ENCODE measurements at places on chromosomes 2 and 18.
A peak's percentile ranks its signal among the peaks of the same experiment; 100 is the strongest.

DNA sequence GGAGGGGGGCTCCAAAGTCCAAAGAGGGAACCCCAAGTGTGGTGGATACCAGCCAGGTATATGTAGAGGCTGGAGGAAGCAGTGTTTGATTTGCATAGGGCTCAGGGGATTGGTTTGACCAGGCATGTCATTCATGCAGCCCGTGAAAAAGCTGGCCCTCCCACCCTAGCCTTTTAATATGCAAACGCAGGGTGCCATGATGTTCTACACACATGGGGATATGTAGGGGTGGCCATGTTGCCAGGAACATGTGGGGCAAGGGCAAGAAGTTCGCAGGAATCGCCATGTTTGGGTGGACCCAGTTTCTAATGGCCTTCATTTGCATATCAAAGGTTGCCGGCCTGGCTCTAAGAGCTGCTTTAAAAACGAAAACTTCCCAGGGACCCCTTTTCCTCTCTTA lies 33.6 kb downstream of the B3GNT7 start:
- DNase-seq, result no peak

DNA sequence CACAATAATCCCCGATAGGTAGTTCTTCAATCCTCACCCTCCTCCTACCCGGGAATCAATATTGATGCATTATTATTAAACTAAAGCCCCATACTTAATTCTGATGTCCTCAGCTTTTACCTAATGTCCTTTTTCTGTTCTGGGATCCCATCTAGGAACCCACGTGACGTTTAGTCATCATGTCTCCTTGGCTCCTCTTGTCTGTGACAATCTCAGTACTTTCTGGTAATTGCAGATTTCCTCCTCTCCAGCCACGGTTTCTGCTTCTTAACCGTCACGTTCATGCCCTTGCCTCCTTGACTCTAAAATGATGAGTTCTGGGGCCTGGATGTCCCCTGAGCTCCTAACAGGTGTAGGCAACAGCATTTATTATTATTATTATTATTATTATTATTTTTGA lies 2.9 kb upstream of the DGKD start:
- no peak for DNase-seq

- no peak for DNase-seq
Observed at GRCh38 chr18:75167759-75168618, 41.0 kb downstream of the PTGR3 start.

DNA sequence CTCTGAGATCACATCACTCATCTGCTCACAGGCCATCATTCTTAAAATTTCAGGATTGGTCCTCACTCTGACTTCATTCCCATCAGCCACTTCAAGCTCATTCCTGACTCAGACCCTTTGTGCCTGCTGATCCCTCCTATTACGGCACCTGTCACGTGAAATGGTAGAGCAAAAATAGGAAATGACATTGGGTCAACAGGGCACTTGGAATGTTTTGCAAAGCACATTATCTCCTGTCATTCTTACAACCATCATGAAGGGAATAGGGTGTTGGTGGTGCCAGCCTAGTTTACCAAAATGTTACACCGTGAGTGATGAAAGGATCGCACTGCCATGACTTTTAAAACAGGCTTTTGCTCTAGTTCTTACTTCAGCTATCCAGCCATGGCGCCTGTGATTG lies 61.1 kb downstream of the EIF5B start:
- DNase-seq, result no peak

DNA sequence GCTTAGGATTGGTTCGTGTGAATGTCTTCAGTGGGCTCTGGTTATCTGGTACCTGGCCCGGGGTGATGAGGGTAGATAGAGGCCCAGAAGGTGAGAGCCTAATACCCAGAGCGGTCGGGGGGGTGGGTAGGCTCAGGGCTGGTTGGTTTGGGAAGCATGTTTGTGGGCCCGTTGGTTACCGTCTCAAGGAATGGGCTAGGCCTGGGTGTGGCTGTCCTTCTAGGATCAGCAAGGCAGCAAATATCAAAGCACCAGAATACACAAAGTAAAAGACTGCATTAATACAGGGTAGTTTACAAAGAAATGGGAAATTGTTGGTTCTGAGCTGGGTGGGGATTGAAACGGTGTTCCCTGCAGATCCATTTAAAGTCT lies 6.0 kb upstream of the IL1R2 start:
- no peak for DNase-seq

DNA sequence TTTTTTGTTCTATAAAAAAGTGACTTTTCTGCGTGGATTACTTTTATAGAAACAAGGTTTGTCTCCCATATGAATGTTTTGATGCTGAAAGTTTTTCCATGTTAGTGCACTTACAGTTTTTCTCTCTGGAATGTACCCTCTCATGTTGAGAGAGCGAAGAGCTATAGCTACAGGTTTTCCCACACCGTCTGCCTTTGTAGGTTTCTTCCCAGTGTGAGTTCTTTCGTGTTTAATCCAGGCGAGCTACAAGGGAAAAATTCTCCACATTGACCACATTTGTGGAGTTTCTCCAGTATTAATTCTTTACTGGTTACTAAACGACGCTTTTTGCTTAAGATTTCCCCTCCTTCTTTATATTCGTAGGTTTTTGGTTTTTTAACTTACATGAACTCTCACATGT lies 85.1 kb downstream of the ACSL3 start:
- DNase-seq, result no peak

GRCh38 chr2:144329472-144329871 lies 190.4 kb downstream of the ZEB2 start:
- no peak for DNase-seq

GRCh38 chr2:138373993-138374408 lies 127.6 kb upstream of the SPOPL start:
- peak; percentile 3 for DNase-seq

DNA sequence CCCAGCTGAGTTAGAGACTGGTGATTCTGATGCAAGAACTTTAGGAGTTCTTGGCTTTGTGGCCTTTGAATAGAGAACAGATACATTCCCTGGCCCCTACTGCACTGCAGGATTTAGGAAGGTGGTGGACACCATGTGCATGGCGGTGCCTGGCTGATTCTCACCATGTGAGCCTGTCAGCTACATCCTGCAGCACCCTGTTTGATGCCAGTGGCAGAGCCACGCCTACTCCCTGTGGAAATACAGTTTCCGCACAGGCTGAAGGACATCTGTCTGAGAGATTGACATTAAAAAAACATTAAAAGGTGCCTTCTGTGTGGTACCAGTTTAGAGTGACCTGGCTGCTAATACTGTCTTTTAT lies 50.0 kb downstream of the KCNE4 start:
- DNase-seq, result no peak

DNA sequence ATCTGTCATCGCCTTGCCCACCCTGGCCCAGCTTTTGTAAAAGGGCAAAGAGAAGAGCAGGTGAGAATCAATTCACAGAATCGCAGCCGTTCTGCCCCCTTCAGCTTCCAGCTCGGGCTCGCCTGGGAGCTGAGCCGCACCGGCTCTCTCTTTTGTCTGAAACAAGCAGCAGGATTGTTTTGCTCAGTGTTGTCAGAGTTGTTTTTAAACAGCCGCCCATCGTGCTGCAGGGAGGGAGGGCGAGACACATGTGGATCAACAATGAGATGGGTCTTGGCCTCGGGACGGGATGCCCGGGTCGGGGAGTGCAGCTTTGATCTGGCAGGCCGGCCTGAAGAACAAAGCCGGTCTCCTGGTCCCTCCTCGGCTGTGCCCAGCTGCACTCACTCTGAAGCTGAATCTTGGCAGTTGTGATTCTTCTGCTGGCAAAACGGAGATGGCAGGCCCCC lies 39.7 kb upstream of the HDAC4 start:
- DNase-seq, result no peak

- DNase-seq, result no peak
Observed at GRCh38 chr18:10033016-10033399, 119.2 kb downstream of the VAPA start.

GRCh38 chr2:70743068-70743467 lies 24.9 kb downstream of the ADD2 start:
- DNase-seq, result no peak

GRCh38 chr2:21281791-21282514 lies 158.2 kb downstream of the TDRD15 start:
- no peak for DNase-seq

- DNase-seq, result no peak
Observed at GRCh38 chr2:233360771-233361176, 6.5 kb downstream of the DGKD start.

DNA sequence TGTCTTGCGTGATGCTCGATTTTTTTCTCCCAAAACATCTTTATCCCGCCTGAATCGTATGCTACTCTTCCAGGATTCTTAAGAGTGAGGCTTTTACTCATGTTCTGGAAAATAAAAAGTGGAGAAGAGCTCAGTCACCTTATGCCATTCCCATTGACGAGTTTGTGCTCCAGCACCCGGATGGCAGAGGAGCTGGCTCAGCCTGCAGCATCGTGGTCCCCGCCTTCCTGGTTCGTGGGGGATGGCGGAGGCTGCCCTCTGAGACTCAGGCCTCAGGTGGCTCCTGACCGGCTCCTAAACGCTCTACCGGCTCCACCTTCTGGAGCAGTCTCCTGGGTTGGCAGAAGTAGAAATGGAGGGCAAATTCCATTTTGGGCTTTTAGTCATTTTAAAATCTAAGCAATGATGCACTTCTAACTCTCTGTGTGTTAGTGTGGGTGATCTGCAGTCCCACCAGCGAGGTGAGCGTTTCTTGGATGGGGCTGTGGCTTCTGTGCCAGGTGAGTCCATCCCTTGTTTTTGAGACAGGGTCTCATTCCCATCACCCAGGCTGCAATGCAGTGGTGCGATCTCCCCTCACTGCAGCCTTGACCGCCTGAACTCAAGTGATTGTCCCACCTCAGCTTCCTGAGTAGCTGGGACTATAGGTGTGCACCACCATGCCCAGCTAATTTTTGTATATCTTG lies 27.8 kb downstream of the RTP5 start:
- DNase-seq, result no peak

- no peak for DNase-seq
Observed at GRCh38 chr18:56038171-56039030, 450.4 kb upstream of the TCF4 start.

DNA sequence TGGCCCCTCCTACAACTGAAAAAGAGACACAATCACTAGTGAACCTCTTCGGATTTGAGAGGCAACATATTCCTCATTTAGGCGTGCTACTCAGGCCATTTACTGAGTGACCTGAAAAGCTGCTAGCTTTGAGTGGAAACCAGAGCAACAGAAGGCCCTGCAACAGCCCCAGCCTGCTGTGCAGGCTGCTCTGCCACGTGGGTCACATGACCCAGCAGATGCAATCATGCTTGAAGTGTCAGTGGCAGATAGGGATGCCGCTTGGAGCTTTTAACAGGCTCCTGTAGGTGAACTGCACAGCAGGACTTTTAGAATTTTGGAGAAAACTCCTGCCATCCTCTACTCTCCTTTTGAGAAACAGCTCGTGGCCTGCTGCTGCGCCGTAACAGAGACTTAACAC lies 578.6 kb upstream of the RAB6C start:
- no peak for DNase-seq

DNA sequence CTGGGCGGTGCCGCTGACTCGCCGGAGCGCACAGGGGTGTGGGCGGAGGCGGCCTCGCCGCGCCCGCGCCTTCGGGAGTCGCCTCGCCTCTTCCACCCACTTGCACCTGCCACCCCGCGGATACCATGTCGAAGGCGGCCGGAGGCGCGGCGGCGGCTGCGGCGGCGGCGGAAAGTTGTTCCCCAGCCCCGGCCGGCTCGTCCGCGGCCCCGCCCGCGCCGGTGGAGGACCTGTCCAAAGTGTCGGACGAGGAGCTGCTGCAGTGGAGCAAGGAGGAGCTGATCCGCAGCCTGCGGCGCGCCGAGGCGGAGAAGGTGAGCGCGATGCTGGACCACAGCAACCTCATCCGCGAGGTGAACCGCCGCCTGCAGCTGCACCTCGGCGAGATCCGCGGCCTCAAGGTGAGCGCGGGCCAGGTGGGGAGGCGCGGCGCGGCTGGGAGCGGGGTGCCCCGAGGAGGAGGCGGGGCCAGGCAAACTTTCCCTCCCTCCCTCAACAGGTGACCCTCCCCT lies 766 bp downstream of the CCDC85A start:
- no peak for DNase-seq

DNA sequence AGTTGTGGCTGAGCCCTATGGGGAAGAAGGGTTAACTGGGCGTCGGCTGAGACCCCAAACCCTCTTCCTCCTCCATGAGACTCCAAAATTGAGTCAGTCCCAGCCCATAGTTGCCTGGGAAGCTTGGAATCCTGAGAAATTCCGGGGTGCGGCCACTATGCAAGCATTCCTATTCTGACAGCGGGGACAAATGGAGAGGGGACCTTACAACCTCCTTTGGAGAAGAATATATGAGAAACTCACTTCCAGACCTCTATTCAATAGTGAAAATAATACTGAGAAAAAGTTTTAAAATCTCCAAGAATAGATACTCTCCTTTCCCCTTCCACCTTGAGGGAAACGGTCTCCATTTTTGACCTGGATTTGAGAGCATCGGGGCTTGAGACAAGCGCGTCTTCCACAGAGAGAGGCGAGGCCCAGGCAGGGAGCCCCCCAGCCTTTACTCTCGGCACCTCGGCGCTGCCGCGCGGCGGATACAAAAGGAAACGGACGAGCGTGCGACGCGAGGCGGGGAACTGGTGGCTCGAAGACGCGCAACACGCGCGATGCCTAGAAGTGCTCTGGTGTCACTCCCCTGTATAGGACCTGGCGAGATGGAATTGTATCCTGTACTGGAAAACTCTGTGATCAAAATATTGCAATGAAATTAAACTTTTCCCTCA lies 11.1 kb downstream of the NR4A2 start:
- no peak for DNase-seq

- DNase-seq, result no peak
Observed at GRCh38 chr2:149076863-149077412, 38.4 kb downstream of the LYPD6B start.

- DNase-seq, result no peak
Observed at GRCh38 chr2:240141736-240142135, 1.3 kb upstream of the OTOS start.

GRCh38 chr2:545711-546650 lies 131.2 kb downstream of the TMEM18 start:
- DNase-seq, result no peak

GRCh38 chr2:128809880-128810279 lies 491.2 kb upstream of the HS6ST1 start:
- no peak for DNase-seq

DNA sequence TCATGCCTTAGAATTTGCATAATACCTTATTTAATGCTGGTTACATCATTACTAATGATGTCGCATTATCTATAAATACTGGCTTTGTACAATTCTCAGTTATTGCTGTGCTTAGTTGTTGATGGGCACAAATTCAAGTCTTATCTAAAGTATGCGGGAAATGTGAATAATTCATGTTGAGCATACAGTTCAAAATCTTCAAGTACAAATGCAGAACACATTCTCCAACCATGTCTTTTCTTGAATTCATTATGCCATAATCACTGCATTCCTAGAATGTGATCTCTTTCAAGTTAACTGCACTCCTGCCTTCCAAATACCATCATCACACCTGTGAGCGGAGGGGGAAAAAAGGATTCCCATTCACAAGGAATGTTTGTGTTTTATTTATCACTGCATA lies 337.0 kb downstream of the MBD2 start:
- DNase-seq, result no peak

DNA sequence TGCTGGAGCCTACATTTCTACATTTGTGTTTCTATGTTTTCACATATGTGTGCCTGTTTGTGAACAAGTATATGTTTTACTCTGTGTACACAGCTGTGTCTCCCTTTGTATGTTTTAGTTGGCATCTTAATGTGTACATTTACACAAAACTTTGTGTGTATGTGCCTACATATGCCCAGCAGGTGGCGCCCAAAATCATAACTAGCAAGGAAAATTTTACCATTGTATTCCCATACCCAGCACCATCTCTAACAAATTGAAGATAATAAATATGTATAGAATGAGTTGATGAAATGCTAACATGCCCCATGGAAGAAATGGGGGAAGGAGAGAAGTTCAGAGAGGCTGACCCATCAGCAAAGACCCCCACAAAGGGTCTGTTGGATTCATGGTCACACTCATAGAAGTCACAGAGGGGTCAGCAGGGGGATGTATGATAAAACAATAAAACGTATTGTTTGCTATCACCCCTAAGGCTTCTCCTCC lies 48.1 kb downstream of the PKDCC start:
- peak; percentile 68 for DNase-seq
